Nasal cavity respiratory epithelium epithelial cell of viscerocranial mucosa (primary cell): ENCODE measurements at places on chromosomes 16 and 17. TPM values are rescaled to one million over a fixed set of nuclear protein-coding genes. Genes with fewer than 3 reads are reported as not detected.

Gene NGFR
- 0.78 and 2.7 TPM in 2 replicates for total RNA-seq

Gene DNASE1L2
- 0.34 and 1.00 TPM in 2 replicates for total RNA-seq

Gene SLC6A2
- total RNA-seq = 1.0 and 1.4 TPM in 2 replicates

Gene CDR2L
- 6.2 and 12.5 TPM in 2 replicates for total RNA-seq

Gene CCL4L2
- not detected in 2 replicates for total RNA-seq

Gene CCL7
- not detected in 2 replicates for total RNA-seq

Gene MT3
- not detected in 2 replicates for total RNA-seq
